GM13977 (cell line): ENCODE measurements at places on chromosomes 1 and 21.

DNA sequence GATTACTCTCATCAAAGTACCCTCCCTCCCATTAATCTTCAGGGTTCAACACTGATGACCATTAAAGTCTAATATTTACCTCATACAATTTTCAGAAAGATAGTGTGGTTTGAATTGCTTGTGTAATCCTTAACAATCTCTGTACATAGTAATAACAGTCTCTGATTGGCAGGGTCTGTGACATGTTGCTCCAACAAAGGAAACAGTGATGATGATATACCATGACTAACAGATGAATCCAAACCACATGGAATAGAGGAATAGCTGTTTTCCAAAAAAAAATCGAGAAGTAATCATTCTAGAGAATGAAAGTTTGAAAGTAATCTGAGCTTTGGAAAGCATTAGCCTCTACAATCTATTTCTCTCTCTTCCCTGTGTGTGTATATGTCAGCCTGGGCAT, 610.1 kb upstream of the NEGR1 start:
- DNase-seq: no peak

DNA sequence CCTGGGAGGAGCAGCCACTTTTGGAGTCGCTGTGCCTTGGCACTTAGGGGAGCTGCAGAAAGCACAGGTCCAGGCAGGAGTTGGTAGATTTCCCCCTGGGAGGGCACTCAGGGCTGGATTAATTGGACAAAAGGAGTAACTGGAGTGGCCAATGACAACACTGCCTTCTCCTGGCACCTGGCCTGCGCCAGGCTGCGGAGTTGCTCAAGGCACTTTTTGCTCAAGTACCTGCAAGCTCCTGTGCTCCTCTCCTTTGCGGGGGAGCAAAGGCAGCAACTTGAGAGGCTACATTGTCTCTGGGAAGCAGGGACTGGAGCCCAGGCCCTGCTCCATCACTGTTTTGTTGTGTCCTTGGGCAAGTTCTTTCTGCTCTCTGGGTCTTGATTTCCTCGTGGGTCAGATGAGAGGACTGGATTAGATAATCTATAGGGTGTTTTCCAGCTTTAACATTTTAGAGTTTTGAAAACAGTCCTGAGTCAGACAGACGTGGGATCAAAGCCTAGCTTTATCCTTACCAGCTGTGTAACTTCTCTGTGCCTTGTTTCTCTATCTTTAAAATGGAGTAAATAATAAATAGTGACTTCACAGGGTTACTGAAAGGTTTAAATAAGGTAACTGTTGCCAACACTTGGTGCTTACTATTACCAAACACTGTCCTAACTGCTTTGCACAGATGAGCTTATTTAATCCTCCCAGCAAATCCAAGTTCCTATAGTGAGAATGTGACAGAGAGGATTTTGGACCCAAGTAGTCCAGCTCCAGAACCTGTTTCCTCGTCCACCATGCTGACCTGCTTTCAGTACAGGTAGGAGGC, 18.0 kb upstream of the GRHL3 start:
- no peak for DNase-seq

DNA sequence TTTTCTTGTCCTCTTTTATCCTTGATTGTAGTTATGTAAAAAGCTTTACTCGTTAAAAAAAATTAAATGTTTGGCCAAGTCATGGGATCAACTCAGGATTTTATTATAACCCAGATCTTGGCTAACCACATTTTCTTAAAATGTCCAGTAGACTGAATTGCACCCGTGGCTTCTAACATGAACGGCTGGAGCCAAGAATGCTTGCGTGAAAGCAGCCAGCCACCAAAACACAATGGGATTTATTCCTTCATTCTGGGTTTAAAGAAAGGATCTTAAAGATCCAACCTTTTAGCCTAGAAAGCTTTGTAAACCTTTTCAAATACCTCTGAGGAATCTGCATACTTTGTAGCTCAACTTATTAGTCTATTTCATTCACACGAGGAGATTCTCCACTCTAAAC, 404.4 kb downstream of the USP25 start:
- no peak for DNase-seq

GRCh38 chr21:42627527-42628289, 25.7 kb upstream of the PDE9A start:
- no peak for DNase-seq

DNA sequence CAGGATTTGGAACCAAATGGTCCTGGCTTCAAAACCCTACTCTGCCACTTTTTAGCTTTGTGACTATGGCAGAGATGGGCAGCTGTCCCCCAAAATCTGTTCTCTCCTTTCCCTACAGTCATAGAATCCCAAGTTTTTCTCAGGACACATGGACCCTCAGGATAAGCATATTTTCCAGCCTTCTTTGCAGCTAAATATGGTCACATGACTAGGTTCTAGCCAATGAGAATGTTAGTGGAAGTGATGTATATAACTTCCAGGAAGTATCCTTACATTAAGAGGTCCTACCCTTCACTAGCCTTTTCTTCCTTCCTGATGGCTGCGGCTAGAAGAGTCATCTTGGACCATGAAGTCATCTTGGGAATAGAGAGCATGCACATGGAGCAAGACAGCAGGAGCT, 5.9 kb downstream of the IGSF3 start:
- DNase-seq: no peak

GRCh38 chr1:1895456-1896336, 4.8 kb upstream of the GNB1 start:
- no peak for DNase-seq

- DNase-seq: no peak
Measured at GRCh38 chr1:37439349-37439995, 34.9 kb upstream of the ZC3H12A start.

GRCh38 chr1:23772049-23772853, 6.0 kb upstream of the PITHD1 start:
- peak; percentile 69 for DNase-seq

GRCh38 chr1:88877382-88877825, 14.0 kb downstream of the GTF2B start:
- DNase-seq: no peak

DNA sequence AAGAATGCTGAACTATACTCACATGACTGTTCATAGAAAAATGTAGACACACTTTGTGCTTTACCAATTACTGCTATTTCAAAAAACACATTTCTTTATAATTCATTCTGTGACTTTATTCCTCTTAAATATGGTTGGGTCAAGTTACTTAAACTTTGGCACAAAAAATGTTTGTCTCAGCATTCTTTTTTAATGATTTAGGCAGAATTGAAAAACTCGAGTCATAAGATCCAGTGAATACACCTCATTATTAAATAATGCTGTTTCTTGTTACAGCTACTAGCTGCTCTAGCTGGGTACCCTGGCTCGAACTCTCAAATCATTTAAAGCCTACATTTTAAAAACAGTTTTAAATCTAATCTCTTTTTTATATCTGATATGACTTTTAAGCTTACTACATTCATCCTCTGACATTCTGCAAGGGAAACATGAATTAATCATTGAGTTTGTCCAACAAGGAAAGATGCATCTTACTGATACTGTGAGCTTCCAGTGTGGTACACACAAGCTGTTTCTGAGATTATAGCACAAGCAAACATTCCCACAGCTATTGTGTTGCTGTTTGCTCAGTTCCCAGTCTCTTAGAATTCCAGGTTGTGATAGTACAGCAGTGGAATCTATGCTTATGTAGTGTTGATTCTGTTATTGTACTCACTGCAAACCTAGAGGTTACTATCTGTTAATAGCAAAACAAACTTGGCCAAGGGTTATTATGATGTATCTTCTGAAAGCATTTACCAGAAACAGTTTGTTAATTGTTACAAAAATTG, 746.5 kb downstream of the USP25 start:
- no peak for DNase-seq

DNA sequence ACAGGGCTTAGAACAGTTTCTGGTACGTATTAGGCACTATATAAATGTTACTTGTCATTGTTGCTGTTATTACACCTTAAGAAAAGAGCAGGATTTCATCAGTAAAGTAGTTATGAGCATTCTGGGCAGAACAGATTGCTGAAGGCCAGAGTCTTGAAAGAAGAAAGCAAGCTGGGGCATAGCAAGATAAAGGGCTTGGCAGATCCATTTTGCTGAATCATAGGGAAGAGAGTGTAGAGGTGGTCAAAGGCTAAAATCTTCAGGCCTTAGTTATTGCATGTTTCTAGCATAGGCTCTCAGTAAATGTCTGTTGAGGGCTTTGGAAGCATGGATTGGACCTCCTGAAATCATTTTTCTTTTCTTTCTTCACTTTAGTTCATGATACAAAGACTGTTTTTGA, 67.5 kb downstream of the PLA2G4A start:
- no peak for DNase-seq

- peak; percentile 12 for DNase-seq
Measured at GRCh38 chr1:147840909-147841308, 61.7 kb upstream of the GJA8 start.

GRCh38 chr1:172745014-172745413, 86.1 kb downstream of the FASLG start:
- DNase-seq: peak; percentile 68

- DNase-seq: peak; percentile 53
Measured at GRCh38 chr1:169105434-169106094, 926 bp upstream of the ATP1B1 start.

GRCh38 chr1:107787299-107787698, 177.7 kb downstream of the VAV3 start:
- DNase-seq: no peak

GRCh38 chr1:154695985-154696384, 88.0 kb upstream of the ADAR start:
- DNase-seq: no peak

GRCh38 chr1:1199961-1200875, 6.2 kb downstream of the TNFRSF18 start:
- DNase-seq: no peak

DNA sequence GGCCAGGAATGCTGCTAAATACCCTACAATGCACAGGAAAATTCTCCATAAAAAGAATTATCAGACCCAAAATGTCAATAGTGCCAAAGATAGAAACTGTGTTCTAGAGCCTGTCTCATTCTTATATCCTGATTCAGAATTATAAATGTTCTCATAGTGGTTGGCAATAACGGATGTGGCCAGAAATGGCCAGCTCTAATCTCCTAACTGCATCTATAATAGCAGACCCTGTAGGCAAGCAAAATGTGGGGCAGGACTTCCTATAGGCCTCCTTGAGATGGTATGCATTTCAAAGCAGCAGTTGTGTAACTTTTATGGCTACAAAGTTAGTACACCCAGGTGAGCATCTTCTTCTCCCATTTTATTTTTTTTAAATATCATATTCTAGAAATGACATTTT, 95.9 kb upstream of the SGIP1 start:
- no peak for DNase-seq

GRCh38 chr1:5140136-5140535, 485.7 kb downstream of the AJAP1 start:
- no peak for DNase-seq

DNA sequence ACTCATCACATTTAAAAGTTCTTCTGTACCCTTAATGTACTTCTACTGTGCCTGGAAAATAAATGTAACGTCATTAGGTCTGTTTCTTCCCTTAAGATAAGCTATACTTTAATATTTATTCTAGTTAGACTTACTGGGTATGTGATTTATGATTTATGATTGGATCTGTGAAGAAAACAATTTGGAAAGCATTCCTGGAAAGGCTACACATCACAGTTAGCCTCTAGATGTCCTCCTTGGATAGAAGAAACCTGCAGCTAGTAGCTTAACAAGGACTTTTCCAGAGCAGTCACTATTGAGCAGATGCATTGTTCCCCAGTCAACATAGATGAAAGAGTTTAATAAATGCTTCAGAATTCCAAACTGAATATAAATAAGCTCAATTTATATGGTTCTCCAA, 22.2 kb upstream of the ABL2 start:
- no peak for DNase-seq

GRCh38 chr21:29025328-29025713, 853 bp downstream of the USP16 start:
- DNase-seq: no peak

DNA sequence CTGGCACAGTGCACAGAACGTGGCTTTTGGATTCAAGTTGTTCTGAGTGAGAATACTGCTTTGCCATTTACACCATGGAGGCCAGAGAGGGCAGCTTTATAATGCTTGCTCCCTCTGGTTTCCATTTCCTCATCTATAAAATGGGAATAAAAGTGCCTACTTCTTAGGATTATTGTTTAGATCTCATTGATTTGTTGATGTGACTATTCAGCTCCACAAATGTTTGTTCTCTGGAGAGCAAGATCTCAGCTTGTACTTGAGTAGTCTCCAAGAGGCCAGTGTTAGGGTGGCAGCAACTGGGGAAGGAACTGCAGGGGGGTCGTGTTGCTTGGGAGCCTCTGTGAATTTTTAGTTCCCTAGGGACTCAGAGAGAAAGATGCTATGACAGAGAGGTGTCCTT, 55.2 kb downstream of the YARS1 start:
- no peak for DNase-seq

DNA sequence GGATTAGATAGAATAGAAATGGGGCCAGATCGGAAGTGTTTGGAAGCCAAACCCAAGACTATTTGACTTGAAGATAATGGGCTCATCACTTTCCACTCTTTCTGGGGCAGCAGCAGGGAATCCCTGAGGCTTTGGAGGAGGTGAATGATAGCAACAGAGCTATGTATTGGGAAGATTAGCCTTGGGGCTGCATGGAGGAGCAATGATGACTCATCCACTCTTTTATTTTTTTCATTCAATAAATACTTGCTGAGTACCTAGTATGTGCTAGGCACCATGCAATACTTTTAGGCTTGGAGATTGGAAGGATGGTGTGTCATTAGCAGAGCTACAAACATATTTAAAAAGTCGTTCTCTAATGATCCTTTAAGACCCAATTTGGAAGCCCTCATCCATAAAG, 166.9 kb upstream of the FOXD3 start:
- no peak for DNase-seq

GRCh38 chr1:1479547-1480487, 8.3 kb downstream of the ATAD3B start:
- no peak for DNase-seq

GRCh38 chr1:78619446-78619802, 824 bp upstream of the IFI44L start:
- DNase-seq: no peak

DNA sequence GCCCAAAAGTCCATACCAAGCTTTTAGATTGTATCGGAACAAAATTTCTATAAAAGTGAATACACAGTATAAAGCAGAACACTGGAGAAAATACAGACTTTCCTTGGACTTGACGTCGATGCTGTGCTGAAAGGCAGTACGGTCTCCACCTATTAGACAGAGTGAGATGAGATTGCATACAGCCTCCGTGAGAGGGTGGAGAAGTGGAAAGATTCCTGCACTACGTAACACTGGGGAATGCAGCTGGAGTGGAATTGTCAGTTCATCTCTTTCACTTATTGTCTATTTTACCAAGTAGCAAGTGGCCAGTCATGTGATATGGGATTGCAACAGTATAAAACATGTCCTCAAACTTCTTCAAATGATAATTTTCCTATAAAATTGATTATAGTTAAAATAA, 209.5 kb downstream of the ZP4 start:
- no peak for DNase-seq

- DNase-seq: no peak
Measured at GRCh38 chr1:180785887-180786286, 126.8 kb upstream of the KIAA1614 start.

GRCh38 chr1:194487172-194487571, 1300.8 kb upstream of the B3GALT2 start:
- no peak for DNase-seq
